ENCODE measurements at places on chromosomes 6 and 20.

GRCh38 chr20:37337208-37337991 lies 8.5 kb upstream of the SRC start:
- DNase-seq, result no peak

GRCh38 chr6:136609873-136610706 lies 59.9 kb upstream of the MAP7 start:
- DNase-seq, result no peak

DNA sequence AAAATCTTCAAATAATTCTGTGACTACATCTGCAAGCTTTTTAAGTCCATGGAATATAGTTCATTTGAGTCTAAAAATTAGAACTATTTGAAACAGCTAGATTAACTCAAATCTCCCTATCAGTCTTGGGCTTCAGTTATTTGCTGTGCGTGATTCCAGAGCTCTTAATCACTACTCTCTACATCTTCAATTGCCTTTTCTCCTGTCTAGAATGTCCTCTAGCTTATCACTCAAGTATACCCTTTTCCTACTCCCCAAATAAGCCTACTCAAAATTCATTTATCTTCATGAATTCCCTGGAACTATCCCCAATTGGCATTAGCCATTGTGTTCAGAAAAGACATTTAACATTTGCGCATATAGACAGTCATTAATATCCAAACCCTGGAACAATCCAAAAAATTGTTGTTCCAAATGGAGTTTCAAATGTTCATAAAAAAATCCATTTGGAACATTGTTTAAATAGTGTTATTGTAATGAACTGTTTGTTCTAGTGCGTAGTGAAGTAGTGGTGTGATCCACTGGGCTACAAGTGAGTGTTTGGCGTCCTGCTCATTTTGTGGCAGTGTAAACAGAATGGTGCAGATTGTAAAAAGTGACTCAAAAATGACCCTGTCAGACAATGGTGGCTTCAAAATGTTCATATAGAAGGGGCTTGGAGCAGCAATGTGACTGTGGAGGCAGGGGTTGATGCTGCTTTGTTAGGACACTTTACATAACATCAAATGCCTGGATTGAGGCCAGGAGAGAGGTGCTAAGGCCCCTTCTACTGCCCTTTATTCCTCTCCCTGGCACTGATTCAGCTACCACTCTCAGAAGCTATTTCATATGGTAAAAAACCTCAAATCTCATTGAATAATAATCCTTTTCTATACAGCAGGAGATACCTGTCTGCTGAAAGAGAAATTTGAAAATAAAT lies 122.3 kb downstream of the KIF6 start:
- no peak for DNase-seq

DNA sequence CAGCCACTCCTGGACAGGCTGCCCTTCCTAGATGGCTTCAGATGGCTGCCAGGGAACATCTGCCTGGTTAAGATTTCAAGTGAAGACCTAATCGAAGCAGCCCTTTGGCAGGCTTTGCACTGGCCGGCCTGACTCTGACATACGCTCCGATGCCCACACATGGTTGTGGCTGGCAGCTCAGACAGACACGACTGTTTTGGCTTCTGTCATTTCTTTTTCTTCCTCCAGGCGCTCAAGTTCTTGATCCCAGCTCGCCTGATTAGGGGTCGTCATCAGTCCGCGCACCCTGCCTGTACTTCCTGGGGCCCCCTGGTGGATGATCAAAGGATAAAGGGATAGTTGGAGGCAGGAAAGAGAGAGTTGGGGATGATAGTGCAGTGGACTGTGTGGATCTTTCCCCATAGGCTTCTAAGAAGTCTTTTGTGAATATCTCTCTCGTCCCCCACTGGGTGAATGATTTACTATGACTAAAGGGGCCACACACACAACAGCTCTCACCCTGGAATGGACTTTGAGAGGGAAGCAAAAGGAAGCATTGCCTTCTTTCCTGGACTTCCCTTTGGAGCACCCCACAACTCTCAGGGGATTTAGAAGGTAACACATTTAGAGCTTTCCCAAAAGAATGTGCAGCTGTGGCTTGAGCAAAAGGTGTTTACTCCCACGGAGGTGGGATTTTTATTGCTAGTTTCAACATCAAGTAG lies 21.4 kb upstream of the TRAM2 start:
- DNase-seq, result no peak

GRCh38 chr6:3311826-3312225 lies 53.1 kb downstream of the PSMG4 start:
- no peak for DNase-seq

- no peak for DNase-seq
Measured at GRCh38 chr6:140071601-140072062, 697.2 kb upstream of the CITED2 start.

- no peak for DNase-seq
Measured at GRCh38 chr6:142867988-142868812, 76.8 kb downstream of the HIVEP2 start.

GRCh38 chr6:53691252-53691651 lies 25.7 kb upstream of the KLHL31 start:
- no peak for DNase-seq

DNA sequence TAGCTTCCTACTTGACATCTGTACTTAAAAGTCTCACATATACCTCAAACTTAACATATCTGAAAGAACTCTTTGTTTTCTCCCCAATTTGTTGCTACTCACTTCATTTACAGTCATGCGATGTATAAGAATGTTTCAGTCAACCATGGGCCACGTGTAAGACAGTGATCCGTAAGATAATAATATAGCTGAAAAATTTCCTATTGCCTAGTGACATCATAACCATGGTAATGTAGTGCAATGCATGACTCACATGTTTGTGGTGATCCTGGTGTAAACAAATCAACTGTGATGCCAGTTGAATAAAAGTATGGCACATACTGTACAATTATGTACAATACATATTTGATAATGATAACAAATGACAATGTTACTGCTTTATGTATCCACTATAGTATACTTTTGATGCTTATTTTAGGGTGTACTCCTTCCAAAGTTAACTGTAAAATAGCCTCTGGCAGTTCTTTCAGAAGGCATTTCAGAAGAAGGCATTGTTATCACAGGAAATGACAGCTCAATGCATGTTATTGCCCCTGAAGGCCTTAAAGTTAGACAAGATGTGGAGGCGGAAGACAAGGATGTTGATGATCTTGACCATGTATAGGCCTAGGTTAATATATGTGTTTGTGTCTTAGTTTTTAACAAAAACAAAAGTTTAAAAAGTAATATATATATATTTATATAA lies 579.0 kb downstream of the EPHA7 start:
- DNase-seq, result no peak

- no peak for DNase-seq
Measured at GRCh38 chr20:39850246-39850645, 838.8 kb downstream of the MAFB start.

DNA sequence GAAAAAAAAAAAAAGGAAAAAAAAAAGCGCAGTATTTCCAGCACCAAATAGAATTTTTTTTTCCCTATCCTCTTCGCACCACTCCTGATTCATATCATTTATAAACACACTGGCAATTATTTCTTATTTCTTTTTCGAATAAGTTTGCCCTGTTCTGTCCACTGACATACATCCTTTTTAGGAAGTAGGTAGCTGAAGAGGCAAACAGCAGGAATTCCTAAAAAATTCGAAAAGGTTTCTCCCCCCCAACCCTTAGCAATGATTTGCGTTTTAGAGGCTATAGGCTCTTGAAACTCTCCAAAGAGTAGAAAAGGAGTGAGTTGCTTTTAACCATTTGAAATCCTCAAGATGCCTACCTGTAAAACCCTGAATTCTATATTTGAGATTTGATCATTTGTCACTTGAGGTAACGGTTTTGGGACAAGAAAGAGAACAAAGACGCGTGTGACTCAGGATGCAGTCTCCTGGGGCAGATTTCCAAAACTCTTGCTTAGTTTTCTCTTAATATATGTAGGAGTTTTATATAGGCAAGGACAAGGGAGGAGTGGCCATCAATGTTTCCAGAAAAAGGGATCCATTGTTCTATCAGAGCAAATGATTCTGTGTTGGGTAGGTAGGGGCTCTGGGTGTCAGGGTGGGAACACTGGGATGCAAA lies 531 bp upstream of the CCN2 start:
- DNase-seq, result no peak

DNA sequence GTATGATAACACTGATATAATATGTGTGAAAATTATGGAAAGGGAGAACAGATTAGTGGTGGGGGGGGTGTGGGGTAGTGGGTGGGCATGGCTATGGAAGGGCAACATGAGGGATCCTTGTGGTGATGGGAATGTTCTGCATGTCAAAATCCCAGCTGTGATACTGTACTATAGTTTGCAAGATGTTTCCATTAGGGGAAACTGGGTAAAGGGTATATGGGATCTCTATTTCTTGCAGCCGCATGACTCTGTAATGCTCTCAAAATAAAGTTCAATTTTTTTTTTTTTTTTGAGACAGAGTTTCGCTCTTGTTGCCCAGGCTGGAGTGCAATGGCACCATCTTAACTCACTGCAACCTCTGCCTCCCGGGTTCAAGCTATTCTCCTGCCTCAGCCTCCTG lies 14.3 kb downstream of the ZBTB2 start:
- DNase-seq, result no peak

- DNase-seq, result no peak
Measured at GRCh38 chr20:35303382-35303734, 11.1 kb upstream of the FAM83C start.

DNA sequence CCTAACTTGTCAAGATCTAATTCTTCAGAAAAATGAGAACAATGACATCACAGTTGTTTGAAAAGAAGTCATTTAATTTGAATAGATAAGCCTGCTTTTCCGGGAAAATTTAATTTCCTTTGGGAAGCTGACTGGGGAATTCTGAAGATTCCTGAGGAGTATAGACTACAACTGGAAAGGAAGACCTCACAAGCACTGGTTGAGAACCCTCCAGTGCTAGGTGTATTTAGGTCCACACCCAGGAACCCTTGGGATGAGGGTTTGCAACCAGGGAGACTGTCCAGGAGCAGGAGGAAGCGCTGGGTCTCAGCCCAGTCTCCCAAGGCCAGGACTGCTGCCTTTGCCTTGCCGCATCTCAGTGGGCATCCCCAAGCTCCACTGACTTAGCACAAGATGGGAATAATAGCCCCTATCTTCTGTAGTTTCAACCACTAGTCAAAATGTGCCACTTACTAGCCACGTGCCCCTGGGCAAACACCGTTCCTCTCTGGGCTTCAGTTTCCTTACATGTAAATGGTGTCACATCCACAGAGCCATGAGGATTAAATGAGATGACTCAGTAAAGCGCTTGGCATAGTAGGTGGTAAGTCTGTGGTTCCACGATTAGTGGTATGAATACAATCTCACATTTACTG lies 6.9 kb upstream of the CD93 start:
- DNase-seq, result no peak

- DNase-seq, result no peak
Measured at GRCh38 chr6:89716532-89716931, 78.0 kb upstream of the LYRM2 start.

GRCh38 chr20:53582574-53583351 lies 10.9 kb downstream of the ZNF217 start:
- DNase-seq, result no peak

DNA sequence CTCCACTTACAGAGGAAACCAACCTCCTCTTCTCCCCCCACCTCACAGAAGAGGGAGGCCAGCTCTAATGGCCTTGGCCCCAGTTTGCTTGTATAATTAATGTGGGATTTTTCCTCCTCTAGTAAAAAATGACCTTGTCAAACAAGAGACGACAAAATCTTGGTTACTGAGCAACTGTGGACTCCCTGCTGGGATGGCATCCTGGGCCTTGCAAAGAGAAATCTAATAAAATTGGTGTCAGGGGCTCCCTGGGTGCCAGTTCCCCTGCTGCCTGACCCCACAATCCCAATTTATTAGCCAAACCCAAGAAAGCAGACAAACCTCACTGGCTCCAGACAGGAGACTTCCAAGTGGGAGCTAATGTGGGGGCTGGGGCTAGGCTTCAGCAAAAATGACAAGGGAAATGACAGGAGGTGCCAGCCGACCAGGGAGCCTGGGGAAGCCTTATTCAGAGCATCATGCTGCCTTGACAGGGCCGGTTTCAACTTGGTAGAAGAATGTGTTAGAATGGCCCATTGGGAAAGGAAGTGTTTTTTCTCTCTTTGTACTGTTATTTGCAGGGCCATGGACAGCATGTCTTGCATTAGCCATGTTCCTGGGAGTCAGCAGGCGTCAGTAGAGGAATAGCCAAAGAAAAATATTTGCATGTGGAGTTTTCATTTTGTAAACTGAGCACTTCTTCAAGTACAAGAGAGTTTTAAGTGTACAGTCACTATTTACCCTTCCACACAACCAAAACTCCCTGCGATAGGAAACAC lies 816.9 kb downstream of the DHX35 start:
- DNase-seq, result no peak

- DNase-seq, result no peak
Measured at GRCh38 chr6:149478631-149479314, 6.0 kb downstream of the ZC3H12D start.

GRCh38 chr20:51059862-51060261 lies 37.0 kb upstream of the KCNG1 start:
- no peak for DNase-seq

- DNase-seq, result no peak
Measured at GRCh38 chr6:107712665-107713551, 111.2 kb downstream of the SCML4 start.

- DNase-seq, result no peak
Measured at GRCh38 chr6:35178932-35179832, 34.6 kb upstream of the SCUBE3 start.

GRCh38 chr20:36969478-36970186 lies 18.1 kb upstream of the SAMHD1 start:
- peak; percentile 25 for DNase-seq

DNA sequence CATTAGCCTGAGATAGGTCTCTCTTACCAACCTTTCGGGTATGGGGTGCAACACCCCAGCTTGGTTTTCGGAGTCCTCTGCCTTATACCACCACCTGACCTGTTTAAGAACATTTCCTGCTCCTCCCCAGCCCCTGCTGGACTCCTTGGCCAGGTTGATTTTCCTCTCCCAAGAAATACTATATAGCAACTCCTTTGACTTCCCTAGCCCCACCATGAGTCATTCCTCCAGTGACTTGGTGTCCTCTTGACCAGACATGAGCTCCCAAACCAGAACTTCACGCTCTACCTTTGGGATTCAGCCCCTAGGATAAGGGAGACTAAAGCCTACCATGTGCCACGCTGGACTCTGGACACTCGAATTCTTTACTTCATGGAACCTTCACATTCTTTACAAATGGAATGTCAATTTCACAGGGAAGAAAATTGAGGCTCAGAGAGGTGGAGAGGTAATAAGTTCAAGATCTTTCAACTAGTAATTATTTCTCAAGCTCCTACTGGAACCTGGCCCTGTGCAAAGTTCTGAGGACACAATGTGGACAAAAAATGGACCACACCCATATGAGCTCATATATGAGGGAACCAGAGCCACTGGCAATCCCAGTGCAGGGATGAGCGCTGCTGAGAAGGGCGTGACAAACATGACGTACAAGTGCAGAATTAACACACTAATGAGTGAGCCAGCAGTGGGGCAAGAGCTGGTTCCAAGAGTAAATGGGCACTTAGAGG lies 48.2 kb downstream of the SIRPA start:
- DNase-seq, result no peak

GRCh38 chr6:6330407-6330806 lies 9.9 kb upstream of the F13A1 start:
- no peak for DNase-seq

Measured in activated T-cell treated with anti-CD3 and anti-CD28 coated beads for 4 hours (primary cell).